ENCODE measurements at places on chromosomes 5 and 9.

DNA sequence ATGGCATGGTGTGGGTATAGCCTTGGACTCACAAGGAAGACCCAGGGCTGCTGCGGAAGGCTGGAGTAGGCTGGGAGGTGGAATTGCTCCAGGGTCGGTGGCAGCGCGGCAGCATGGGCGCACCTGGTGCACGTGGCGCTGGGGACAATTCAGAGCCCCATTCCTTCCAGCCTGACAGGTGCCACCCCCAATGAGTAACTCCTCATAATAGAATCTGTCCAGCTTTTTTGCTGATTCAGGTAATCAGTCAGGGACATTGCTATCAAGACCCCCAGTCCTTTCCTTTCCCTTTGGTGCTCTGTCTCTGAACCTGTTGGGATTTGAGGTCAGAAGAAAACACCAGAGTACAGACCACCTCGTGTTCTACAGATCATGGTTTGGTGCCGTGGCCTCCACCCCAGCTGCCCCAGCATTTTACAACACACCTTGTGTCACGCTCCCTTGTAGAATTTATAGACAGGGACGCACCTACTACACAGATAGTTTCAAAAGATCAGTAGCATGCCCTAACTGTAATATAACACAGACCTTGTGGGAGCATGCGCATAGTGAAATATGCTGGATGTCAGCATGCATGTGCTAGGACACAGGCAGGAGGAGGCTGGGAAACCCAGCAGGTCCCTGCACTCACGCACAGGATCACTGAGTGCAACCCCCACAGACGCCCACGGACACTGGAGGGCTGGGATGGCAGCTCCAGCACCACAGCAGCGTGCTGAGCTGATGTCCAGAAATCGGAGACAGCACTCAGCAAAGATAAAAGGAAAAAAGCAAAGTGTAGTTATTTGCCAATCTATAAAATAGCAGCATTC is 47.9 kb upstream of the CTSL start:
- DNase-seq: no peak

DNA sequence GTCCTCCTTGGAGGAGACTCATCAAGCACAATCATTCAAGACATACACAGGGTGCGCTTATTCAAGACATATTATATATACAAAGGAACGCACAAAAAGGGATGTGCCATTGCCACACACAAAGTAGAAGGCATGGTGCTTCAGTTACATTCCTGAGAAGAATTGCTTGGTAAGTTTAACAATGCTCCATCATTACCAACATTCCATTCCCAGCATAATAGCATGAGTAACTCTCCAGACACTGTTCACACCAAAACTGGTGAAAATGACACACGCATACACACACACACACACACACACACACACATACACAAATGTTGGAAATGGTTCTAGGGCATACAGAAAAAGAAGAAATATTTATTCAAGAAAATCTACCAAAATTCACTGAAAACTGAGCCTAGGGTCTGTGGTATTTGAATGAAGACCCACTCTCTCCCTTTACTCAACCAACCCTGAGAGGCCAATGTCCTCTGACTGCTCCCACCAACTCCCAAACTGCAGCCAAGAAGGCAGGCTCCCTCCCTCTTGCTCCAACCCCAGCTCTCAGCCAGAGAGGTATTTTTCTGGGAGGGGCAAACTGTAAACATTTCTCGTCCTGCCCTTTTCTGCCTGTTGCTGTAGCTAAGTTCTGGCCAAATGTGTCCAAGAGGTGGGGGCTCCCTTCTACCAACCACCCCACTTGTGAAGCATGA is 19.9 kb downstream of the UGT3A1 start:
- no peak for DNase-seq

GRCh38 chr5:35794684-35795375 is 61.9 kb upstream of the IL7R start:
- no peak for DNase-seq

- peak; percentile 72 for DNase-seq
These were observed at the start of gene LOX for GRCh38 chr5:122078116-122079110. Gene LOX (minus strand): TSS chr5:122078259. CDS start chr5:122077985, 274 bp downstream.

- no peak for DNase-seq
These were observed 118.6 kb upstream of the DAB2 start for GRCh38 chr5:39543335-39543734.

GRCh38 chr5:150655221-150655620 is 5.8 kb upstream of the MYOZ3 start:
- no peak for DNase-seq

DNA sequence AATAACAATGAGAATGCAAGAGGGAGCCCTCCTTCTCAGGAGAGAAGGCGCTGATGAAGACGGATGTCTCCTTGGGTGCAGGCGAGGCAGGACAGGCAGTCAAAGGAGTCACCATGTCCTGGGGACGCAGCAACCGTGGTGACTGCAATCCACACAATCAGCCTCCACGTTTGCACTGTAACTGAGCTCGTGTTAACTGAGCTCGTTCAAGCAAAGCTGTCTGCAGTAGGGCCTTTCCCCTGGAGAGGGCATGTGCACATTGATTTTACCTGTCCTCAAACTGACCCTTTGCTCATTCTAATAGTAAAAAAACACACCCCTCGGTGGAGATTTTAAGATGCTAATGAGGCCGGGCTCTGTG is 2.8 kb downstream of the SARDH start:
- no peak for DNase-seq

- no peak for DNase-seq
These were observed 42.8 kb downstream of the WDR41 start for GRCh38 chr5:77449277-77449676.

GRCh38 chr9:102135768-102136167 is 397.3 kb upstream of the GRIN3A start:
- no peak for DNase-seq

DNA sequence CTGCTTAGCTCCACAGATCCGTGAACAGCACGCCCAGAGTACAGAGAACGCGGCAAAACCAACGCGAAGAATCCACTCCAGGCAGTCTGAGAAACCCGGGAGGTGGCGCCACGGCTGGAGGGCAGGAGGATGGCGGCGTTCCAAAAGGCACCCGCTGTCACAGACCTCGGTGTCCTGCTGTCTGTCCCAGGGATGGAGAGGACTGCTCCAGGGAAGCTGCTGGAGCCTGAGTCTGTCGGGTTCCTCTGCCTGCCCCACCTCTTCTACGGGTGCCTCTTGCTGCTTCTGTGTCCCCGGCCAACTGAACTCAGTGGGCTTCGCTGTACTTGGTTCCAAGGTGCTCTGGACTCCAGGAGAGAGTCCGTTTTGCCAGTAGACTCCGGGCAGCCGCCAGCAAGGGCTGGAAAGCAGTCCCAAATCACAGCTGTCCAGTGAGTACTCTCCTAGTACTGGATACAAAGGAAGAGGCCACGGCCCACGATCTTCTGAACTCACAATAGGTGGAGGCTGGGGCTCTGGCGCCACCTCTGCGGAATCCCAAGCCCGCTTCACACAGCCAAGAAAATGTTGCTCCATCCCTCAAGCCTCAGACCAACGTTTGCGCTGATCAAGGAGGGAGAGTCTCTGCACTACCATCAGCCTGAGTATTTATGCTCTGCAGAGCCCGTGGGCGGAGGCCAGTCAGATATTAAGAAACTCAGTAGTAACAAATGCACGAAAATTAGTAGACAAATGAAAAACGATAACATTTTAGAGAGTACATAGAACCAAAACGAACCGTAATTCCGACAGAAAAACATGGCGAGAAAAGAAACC is 440 bp downstream of the ANXA2R start:
- DNase-seq: peak; percentile 38

- peak; percentile 83 for DNase-seq
These were observed 41.1 kb downstream of the FGF1 start for GRCh38 chr5:142644640-142645361.

GRCh38 chr5:87403409-87403808 is 9.3 kb downstream of the CCNH start:
- DNase-seq: no peak

DNA sequence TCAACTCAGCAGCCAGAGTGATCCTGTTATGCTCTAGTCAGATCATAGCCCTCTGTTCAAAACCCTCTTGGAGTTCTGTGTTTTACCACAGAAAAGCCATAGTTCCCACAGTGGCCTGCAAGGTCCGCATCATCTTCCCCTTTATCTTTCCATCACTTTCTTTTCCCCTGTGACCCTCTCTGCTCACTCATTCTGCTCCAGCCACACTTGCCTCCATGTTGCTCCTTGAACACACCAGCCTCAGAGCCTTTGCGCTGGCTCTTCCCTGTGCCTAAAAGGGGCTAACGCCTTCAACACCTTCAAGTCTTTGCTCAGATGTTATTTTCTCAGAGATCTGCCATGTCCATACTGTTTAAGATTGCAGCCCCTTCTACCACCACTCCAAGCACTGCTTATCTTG is 26.3 kb downstream of the CSF2 start:
- no peak for DNase-seq

- no peak for DNase-seq
These were observed 71.0 kb downstream of the WNK2 start for GRCh38 chr9:93254806-93255493.

GRCh38 chr9:134037641-134038040 is 12.4 kb downstream of the BRD3OS start:
- DNase-seq: no peak

- DNase-seq: no peak
These were observed 20.3 kb downstream of the ARPC5L start for GRCh38 chr9:124882231-124882630.

DNA sequence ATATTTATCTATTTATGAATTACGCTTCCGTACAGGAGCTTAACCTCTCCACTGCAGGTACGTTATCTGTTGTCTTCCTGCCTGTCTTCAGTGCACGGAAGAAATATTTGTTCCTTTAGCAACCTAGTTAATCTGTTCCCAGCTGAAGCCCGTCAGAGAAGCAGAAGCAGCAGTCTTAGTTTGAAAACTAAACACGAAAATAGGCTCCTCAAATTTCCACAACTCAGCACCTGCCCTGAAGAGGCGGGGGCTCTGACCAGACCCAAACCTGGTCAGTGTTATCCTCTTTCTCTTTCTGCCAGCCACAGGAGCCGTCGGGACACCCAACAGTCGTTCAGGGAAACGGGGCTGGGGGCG is 462 bp downstream of the NUDCD2 start:
- no peak for DNase-seq

Measured in GOT3 (cell line).